K562 (cell line): ENCODE measurements at places on chromosomes 2 and 18. TPM values are rescaled to one million over a fixed set of nuclear protein-coding genes. Genes with fewer than 3 reads are reported as not detected.

DNA sequence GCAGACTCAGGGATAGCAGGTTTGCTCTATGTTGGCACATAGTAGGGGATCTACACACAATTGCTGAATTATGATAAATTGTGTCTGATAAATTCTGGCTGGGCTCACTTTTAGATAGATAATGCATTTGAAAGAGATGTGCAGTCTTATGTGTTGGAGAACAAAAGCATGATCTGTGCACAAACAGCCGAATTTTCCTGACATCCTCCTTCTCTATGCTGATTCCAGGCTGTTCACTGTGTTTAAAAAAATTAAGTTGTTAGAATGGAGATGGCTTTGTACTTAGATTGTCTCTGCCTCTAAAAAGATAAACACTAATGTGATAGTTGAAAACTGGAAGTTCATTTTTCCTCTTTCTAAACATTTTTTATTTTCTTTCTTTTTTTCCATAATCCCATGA lies 2.1 kb downstream of the CERS6 start:
- no peak overlapping the region for H3K27ac ChIP-seq
- no peaks in the 10 kb centered on the region for H3K27me3 ChIP-seq
- H3K36me3 ChIP-seq = no peaks in the 10 kb centered on the region
- H3K4me1 ChIP-seq = peaks cover 19% of the 10 kb centered on the region

- H3K27me3 ChIP-seq = peaks cover 5% of the 10 kb centered on the region; the same call in 2 of the 3 replicates
- H3K4me3 ChIP-seq = no peak overlapping the region
- no peaks in the 10 kb centered on the region for H3K4me1 ChIP-seq
- no peak overlapping the region for H3K27ac ChIP-seq
- DNase-seq = no peak
Observed at GRCh38 chr18:11150271-11150615, 874 bp upstream of the PIEZO2 start.

Gene ALPG
- not detected in 2 replicates for polyA plus RNA-seq

Gene CEBPZ
- polyA plus RNA-seq = 63.3 and 68.1 TPM in 2 replicates

DNA sequence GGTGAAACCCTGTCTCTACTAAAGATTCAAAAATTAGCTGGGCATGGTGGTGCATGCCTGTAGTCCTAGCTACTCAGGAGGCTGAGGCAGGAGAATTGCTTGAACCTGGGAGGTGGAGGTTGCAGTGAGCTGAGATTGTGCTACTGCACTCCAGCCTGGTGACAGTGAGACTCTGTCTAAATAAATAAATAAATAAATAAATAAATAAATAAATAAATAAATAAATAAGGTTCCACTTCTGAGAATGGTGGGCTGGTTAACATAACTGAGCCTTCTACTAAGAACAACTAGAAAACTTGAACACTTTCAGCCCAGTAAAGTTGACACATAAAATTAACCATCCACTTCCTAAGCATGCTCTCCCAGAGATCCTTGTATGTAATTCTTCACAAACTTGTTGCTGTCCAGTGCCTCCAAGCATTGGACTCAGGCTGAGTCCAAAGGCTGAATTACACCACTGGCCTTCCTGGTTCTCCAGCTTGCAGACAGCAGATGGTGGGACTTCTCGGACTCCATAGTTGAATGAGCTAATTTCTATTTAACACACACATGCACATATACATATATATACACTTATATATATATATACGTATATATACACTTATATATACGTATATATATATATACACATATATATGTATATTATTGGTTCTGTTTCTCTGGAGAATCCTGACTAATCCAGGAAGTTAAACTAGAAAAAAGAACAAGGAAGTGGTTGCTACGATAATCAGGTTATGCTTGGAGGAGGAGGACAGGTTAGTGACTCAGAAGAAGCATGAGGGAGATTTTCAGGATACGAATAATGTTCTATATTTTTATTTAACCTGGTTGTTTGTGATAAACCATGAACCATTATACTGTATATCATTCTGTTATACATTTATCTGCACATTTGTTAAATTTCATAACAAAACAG lies 348.8 kb downstream of the METTL4 start:
- DNase-seq = no peak
- H3K27me3 ChIP-seq = no peaks in the 10 kb centered on the region
- H3K4me1 ChIP-seq = no peaks in the 10 kb centered on the region; the same call in 1 of the 3 replicates
- H3K4me3 ChIP-seq = no peak overlapping the region

GRCh38 chr2:162556996-162557395 lies 213.1 kb downstream of the GCA start:
- H3K27ac ChIP-seq = no peak overlapping the region
- no peaks in the 10 kb centered on the region for H3K4me1 ChIP-seq
- no peak overlapping the region for H3K4me3 ChIP-seq
- no peaks in the 10 kb centered on the region for H3K27me3 ChIP-seq

- no peak overlapping the region for H3K4me3 ChIP-seq
- DNase-seq = no peak
- H3K27me3 ChIP-seq = peaks cover 26% of the 10 kb centered on the region; the same call in 2 of the 3 replicates
- H3K36me3 ChIP-seq = no peaks in the 10 kb centered on the region
Observed at GRCh38 chr2:23561088-23561487, 176.1 kb downstream of the KLHL29 start.

GRCh38 chr2:65393743-65394422 lies 38.5 kb downstream of the SPRED2 start:
- H3K36me3 ChIP-seq = no peaks in the 10 kb centered on the region
- H3K27ac ChIP-seq = no peak overlapping the region
- no peak overlapping the region for H3K4me3 ChIP-seq
- DNase-seq = no peak
- H3K27me3 ChIP-seq = no peaks in the 10 kb centered on the region
- H3K4me1 ChIP-seq = peaks cover 24% of the 10 kb centered on the region

Gene IL18RAP
- polyA plus RNA-seq = 5.8 and 7.0 TPM in 2 replicates

Gene CHPF
- polyA plus RNA-seq = 31.8 and 32.1 TPM in 2 replicates

GRCh38 chr18:35969676-35970075 lies 2.8 kb upstream of the RMP24 start:
- peaks cover 13% of the 10 kb centered on the region for H3K4me1 ChIP-seq
- no peaks in the 10 kb centered on the region; the same call in 2 of the 3 replicates for H3K27me3 ChIP-seq
- peaks cover 11% of the 10 kb centered on the region for H3K36me3 ChIP-seq
- no peak overlapping the region for H3K27ac ChIP-seq

DNA sequence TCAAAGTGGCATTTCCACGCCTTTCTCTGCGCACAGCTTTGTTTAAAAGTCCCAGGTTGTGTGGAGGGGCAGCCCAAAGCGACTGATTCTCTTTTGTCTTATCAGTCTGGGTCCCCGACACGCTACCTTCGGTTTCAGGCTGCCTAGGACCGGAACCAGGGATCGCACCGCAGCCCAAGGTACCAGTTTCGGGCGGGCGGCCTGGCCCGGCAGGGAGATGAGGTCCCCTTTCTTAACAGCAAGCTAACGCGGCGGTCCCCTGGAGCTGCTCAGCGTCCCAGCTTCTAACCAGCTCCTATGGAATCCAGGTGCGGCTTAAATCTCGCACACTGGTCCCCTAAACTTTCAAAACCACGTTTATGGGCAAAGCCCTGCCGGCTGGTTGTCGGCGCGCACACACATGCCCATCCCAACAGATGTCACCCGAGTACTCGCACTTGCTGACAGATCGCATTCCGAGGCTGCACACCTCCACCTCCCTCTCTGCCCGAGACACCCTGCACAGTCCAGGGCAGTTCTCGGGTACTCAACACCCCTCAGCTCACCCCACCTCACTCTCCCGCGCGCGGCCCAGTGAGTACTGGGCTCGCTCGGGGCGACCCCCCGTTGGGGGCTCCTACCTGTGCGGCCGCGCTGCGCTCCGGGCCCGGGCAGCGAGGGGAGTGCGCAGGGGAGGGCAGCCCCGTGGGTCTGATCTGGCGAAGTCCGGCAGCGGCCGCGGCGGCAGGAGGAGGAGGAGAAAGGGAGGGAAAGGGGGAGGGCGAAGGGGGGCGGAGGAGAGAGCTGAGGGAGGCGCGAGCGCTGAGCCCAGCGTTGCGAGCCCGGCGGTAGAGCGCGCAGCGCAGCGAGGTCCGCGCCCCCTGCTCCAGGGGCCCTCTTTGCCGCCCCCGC lies at the start of gene EFEMP1:
TSS of gene EFEMP1 (minus strand) at position 692 of the 891 bp plus-strand sequence. CDS start 1,342 bp downstream, outside the sequence.
- H3K27me3 ChIP-seq = peaks cover 15% of the 10 kb centered on the region
- H3K27ac ChIP-seq = no peak within 1 kb of the TSS
- peaks cover 10% of the 10 kb centered on the region for H3K4me1 ChIP-seq

DNA sequence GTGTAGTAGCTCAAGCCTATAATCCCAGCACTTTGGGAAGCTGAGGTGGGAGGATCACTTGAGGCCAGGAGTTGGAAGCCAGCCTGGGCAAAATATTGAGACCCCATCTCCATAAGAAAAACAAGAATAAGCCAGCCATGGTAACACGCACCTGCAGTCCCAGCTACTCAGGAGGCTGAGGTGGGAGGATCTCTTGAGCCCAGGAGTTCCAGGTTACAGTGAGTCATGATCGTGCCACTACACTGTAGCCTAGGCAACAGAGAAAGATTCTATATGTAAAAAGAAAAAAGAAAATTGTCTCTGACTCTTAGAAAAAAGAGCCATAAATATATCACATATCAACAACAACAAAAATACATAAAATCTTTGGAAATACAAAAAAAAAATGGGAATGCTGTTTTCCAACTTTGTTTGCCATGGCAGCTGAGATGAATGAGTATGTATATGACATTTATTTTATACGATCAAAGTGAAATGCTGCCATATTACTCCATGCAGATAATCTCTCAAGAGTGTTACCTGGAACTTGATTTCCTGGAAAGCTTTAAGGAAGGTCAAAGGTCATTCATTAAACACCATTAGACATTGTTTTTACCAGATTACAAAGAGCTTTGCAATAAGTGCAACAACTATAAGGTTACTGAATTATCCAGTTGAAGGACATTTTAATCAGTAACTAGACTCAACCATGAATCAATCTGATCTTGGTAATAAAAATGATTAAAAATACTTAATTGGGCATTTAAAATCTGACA lies 19.7 kb upstream of the DAPL1 start:
- H3K4me3 ChIP-seq = no peak overlapping the region
- H3K4me1 ChIP-seq = no peaks in the 10 kb centered on the region
- 0 out of 2 replicates have a peak, but pooled peaks cover 4% of the 10 kb centered on the region for H3K27me3 ChIP-seq
- H3K36me3 ChIP-seq = no peaks in the 10 kb centered on the region
- no peak overlapping the region for H3K27ac ChIP-seq

DNA sequence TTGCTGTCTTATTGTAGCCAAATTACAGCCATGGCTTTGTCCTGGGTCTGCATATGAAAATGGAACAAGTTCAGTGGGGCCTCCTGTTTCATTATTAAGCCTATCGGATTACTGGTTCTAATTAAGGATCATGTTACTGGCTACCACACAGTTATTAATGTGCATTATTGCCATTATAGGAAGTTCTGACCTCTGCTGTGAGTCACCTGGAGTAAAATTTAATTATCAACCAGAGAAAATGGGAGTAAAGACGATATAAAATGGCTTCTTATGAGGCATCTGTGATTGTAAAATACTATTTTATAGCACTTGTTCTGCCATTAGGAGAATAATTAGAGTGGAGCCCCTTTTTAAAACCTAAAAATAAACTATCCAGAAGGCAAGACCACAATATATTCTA lies 143.3 kb upstream of the ITGB6 start:
- no peak for DNase-seq
- H3K36me3 ChIP-seq = no peaks in the 10 kb centered on the region
- no peak overlapping the region for H3K27ac ChIP-seq
- H3K4me1 ChIP-seq = no peaks in the 10 kb centered on the region
- no peaks in the 10 kb centered on the region for H3K27me3 ChIP-seq
- H3K4me3 ChIP-seq = no peak overlapping the region

Gene STK39
- polyA plus RNA-seq = 0.19 and 0.32 TPM in 2 replicates

DNA sequence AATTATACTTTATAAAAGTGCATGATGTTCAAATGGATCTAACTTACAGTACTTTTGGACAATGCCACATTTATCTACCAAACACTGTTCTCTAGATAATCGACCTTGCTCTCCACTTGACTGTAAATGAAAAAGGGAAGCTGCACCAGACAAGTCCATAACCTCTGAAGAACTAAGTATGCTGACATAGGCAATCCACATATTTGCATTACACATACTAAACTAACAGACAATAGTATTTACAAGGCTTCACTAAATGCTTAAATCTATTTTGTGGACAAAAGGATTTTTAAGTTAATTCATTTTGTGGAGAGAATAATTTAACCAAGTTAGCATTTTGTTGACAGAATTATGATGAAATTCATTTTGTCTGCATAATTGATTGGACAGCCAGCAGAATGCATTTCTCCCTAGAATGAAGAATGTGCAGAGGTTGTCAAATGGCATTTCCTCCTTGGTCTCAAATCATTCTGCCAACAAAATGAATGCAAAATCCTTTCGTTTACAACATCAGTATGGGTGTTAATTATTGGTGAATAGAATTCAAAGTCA lies 520.9 kb downstream of the CPS1 start:
- no peak overlapping the region for H3K4me3 ChIP-seq
- H3K27me3 ChIP-seq = no peaks in the 10 kb centered on the region
- H3K27ac ChIP-seq = no peak overlapping the region
- no peaks in the 10 kb centered on the region for H3K36me3 ChIP-seq

Gene ALLC
- not detected in 2 replicates for polyA plus RNA-seq
